Activated effector memory CD4-positive, alpha-beta T cell treated with Interleukin-2 at 50 U/mL for 16 hours (primary cell): ENCODE measurements at places on chromosomes 12 and 14.

DNA sequence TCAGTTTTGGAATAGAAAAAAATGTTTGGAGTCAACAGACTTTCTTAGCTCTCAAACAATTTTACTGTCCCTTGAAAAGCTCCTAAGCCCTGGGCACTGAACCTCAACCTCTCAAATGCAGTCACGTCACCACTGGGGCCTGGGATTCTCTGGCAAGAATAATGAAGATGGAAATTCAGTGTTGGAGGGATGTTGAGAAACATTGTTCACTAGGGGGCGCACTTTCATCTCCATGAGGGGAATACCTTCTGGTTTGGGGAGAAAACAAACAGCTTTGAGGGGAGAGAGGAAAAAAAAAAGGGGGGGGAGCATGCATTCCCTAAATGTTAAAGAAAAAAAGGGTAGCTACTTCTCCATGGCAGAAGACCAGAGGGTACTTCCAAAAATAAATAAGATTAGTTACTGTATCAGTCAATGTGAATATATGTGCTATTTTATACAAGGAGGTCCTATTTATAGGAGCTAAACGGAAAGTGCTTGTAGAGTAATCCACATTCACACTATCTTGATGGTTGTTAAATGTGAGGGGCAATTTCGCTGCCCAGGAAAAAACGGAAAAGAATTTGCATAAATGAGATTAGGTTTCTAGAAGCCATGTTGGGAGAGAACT, 5.8 kb upstream of the TBPL2 start:
- DNase-seq: no peak

GRCh38 chr12:53849656-53850055, 89.0 kb upstream of the HOXC13 start:
- DNase-seq: no peak

- no peak for DNase-seq
These were observed 96.8 kb downstream of the SRGAP1 start for GRCh38 chr12:63941166-63941800.

DNA sequence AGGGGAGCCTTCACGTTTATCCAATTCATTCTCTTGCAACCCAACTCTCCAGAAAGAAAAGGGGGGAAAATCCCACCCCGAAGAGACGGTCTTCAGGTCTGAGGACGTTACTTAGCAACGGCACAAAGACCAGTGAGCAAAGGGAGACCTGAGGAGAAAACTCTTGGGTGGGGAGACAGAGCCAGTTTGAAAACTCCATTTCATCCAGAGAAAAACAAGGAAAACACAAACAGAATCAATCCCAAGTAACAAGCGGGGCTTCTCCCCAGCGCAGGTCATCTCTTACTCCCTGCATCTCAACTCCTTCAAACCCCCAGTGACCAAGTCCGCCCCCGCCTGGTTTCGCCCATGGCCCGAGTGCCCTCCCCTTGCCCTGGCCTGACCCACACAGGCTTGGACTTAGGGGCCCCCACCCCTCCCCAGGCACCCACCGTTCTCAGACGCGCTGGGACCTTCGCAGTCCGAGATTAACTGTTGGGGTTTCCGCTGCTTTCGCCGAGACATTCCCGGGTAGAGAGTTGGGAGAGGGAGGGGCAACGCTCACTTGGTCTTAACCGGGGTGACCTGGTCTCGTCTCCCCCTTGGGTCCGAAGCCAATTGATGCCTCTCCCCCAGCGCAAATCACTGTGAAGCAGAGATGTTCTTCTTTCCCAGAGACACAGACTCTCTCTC, 10.4 kb upstream of the SALL2 start:
- no peak for DNase-seq

DNA sequence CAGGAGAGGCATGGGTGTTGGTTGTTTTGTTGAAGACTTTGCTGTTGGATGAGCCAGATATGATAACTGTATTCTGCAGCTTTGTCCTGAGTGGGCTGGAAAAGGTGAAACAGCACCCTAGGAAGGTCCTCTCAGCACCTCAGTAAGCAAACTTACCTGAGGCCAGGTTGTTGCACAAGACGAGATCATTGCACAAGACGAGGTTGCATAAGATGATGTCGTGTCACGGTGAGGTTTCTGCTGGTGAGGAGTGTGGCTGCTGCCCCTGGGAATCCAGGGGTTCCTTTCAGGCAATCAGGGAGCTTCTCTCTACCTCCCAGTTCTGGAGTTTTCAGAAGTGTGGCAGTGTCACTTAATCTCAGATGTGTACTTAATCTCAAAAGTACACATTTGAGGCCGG, 85.6 kb downstream of the GLT1D1 start:
- DNase-seq: no peak

- no peak for DNase-seq
These were observed 21.3 kb upstream of the RIN3 start for GRCh38 chr14:92492258-92492657.

- peak; percentile 79 for DNase-seq
These were observed at the start of gene ENO2 for GRCh38 chr12:6914246-6914946. Gene ENO2, plus strand, starts transcription at chr12:6914580. Its CDS starts 1,253 bp downstream, at chr12:6915833.

GRCh38 chr12:4819654-4820053, 90.1 kb upstream of the KCNA1 start:
- no peak for DNase-seq

DNA sequence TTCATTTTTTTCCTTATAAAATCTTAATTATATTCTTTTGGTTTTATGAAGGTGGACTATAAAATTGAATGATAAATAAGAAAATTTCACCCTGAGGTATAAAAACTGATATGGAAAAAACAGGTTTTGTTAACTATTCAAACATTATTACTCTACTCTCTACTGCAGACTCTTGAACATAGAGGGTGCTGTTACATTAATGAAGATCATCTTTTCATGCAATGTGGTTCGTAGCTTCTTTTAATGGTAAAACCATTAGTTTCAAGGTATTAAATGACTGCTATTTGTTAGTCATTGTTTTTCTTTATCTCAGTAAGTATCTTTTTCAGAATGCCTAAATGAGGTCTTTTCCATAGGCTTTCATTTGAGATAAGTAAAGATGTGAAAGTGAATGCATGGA, 510.4 kb downstream of the SLC16A7 start:
- DNase-seq: no peak

GRCh38 chr14:20388159-20388558, 25.1 kb downstream of the TEP1 start:
- no peak for DNase-seq
